Stimulated activated CD8-positive, alpha-beta memory T cell treated with anti-CD3 and anti-CD28 coated beads, Interleukin-4, amount 100 ng/mL, for 4 hours (primary cell): ENCODE measurements at places on chromosomes 6 and 20.

DNA sequence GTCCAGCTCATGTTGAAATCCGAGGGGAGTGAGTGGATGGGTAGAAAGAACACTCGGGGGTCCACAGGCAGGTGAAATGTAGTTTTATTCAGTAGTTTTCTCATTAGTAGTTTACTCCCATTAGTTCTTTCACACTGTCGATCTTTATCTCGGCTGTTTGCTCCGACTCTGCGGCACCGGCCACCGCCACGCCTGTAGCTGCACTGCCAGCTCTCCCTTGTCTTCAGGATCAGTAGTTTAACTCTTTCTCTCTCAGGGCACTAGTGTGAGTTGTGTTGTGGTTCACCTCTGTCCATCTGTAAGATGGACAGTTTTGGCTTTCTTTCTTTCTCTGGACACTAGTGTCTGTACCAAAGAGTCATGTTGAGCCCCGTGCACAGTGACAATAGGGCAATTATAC lies 195.7 kb downstream of the LMBRD1 start:
- no peak for DNase-seq

DNA sequence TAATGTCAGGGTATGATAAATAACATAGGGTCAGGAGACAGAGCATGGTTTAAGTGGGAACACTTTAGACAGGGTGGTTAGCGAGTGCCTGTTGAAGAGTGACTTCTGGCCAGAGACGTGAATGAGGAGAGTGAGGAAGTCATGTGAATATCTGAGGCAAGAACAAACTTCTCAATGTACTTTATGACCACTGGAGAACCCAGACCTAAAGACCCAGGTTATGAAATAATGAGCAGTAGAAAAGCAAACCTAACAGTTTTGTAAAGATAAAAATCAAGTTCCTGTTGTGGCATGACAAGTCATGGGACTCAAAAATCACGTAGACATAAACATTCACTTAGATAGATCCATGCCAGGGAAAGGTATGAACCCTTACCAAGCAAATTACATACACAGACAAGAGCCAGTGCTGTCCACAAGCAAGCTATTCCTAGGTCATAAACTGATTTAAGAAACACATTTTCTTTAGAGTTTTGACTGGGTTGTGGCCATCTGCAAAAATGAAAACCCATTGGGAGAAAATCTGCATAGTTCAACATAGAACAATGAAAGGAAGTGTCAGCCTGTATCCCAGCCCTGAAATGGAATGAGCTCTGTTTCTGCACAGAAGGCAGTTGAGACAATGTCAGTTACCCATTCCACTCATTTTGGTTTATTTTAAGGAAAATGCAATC lies 2.2 kb upstream of the MYCT1 start:
- no peak for DNase-seq

DNA sequence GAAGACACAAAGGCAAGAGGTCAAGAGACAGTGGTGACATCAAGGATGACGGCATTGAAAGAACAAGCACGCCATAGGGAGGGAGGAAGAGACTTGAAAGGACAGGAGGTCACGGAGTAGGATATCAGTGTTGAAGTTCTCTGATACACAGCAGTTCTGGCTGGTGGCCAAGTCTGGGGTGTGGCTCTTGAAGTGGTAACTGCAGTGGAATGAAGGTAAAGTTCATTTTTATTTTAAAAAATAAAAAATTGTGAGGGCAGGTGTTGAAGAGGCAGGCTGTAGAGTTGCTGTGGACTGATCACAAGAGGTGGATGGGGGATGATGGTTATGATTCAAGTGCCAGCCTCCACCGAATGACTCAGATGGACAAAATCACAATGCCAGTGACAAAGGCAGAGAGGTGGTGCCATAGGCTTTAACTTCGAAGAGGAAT lies 53.2 kb upstream of the BMP2 start:
- no peak for DNase-seq

- no peak for DNase-seq
These were observed 182.3 kb downstream of the SASH1 start for GRCh38 chr6:148524976-148525375.

DNA sequence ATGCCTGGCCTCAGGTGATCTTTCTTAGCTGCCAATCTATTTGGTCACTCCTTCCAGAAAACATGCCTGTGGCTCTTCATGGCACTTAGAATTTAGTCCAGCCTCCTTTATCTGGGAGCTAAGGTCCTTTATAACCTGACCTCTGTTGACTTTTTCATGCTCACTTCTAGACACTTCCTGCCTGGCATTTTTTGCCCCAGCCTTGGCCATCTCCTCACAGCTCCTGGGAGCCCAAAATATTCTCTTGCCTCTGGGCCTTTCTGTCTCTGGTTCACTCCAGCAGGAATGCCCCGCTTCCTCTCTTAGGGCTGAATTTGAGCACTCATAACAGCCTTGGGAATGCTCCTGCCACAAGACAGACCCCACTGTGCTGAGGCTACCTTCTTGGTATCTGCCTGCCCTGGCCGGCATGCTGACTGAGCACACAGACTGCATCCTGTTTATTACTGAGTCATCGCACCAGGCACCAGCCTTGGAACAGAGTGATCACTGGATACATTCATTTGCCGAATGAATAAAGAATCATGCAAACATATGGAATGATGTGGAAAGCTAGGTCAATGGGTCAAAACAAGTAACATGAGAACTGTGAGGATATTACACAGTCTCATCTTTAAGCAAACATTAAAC lies 5.8 kb upstream of the EEF1E1 start:
- DNase-seq: no peak

GRCh38 chr6:35736253-35736894 lies 458 bp upstream of the ARMC12 start:
- peak; percentile 72 for DNase-seq

DNA sequence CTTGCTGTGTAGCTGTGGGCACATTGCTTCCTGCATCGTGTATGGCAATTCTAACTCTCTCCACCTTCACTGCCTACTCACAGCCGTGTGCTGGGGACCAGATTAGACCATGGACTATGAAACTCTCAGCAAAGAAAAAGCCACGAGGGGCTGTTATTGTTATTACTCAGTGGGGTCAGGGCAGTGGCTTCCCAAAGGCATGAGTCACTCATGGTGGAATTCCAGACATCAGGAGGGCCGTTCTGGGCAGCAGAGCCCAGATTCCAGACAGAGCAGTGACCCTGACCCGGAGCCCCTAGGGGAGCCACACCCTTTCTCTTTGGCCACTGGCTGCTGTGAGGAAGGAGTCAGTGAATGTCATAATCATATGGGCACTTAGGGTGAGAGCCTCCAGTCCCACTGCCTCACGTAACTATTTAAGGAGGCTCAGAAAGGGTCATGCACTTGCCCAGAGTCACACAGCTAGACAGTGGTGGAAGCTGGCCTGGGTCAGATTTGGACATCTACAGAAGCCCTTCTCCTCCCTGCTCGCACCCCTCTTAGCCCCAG lies 22.2 kb upstream of the CCN5 start:
- no peak for DNase-seq

GRCh38 chr6:31639449-31639861 lies 13.0 kb downstream of the BAG6 start:
- DNase-seq: no peak

- DNase-seq: no peak
These were observed 49.5 kb downstream of the CEBPB start for GRCh38 chr20:50240092-50240491.

DNA sequence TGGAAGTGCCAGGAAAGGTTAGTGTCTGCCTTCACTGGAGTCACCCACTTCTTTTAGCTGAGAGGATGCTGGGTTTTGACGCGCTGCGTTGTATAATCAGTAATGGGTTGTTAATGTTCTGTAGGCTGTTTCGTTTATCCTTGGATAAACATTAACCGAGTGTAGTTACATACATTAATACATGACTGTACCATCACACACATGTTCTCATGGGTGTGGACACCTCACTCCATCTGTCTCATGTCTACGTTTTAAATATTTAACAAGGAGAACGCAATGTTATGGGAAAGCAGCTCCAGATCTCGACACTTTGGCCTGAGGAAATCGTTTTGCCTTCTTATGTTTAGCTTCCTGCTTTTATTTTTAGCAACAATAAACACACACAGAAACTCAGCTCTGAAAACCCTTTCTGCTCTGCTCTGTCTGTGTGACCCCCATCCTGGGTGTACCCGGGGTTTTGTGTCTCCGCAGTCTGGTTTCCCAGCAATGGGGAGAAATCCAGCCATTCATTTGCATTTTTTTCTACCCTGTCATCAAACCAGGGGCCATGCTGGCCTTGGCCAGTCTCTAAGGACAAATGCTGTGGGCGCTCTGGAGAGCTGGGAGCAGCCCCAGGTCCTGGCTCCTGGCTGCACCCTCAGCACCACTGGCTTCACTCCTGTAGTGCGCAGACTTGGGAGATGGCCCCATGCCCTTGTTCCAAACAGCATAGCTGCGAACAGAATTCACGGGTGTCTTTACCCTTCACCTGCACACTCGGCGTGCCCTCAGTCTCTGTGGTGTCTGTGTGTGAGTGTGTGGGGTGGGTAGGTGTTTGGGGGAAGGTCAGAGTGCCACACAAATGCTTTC lies 110.8 kb downstream of the ERMARD start:
- DNase-seq: no peak
